Stimulated activated CD8-positive, alpha-beta memory T cell treated with anti-CD3 and anti-CD28 coated beads, Interleukin-15, amount 100 ng/mL, for 4 hours (primary cell): ENCODE measurements at places on chromosomes 7 and 10.

DNA sequence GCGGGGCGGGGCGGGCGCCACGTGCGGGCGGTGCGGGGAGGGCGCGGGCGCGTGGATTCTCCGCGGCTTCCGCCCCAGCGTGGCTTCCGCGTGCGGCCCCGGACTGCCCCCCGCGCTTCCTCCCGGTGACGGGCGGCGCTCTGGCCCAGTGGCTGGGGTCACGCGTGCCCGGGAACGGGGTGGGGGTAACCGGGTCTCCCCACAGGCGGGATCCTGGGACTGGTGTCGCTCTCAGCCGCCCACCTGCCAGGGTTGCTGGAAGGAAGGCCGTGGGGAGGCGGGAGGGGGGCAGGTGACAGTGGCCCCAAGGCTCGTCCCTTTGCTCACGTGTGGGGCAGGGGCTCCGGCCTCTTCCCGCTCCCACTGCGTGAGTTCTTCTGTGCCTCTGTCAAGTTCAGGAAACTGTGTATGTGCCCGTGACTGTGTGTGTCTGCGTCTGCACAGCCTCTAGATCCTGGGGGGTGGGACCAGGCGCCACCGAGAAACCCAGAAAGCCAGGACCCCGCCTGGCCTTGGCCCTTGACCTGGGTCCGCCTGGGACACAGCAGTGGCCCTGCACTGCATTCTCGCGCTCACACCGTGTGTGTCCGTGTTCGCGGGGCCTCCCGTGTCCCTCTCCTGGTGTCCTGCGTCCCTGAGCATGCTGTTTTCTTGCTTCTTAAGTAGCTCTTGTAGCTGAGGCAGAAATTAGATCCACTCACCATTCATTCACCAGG lies 919 bp downstream of the MAFK start:
- DNase-seq, result no peak

GRCh38 chr10:89888321-89889070 lies 187.1 kb downstream of the KIF20B start:
- DNase-seq, result no peak

- DNase-seq, result no peak
Observed at GRCh38 chr7:91276909-91277308, 12.7 kb downstream of the FZD1 start.

- DNase-seq, result no peak
Observed at GRCh38 chr7:116776610-116777289, 85.6 kb upstream of the CAPZA2 start.

- no peak for DNase-seq
Observed at GRCh38 chr7:106234425-106234824, 50.4 kb downstream of the NAMPT start.

- no peak for DNase-seq
Observed at GRCh38 chr10:8052956-8053445, 1.5 kb upstream of the GATA3 start.

DNA sequence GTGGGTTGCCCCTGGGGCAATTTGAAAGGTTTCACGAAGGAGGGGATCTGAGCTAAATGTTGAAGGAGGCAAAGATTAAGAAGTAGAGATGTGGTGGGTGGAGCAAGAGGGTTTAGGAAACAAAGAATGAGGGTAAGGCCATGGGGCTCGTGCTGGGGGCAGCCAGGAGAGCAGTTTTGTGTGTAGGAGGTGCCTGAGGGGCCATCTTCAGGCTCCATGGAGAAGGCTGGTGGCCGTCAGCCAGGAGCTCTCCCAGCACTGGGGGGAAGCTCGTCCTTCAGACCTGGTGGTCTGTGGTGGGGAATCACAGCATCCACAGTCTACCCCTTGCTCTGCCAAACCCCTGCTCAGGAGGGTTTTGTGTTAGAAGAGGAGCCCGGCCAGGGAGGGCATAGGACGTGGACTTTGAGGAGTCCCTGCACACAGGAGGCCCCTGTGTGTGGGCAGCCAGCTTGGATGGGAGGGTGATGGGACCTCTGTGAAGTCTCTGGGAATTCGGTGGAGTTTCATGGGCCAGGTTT lies 11.8 kb upstream of the CXCL12 start:
- no peak for DNase-seq

DNA sequence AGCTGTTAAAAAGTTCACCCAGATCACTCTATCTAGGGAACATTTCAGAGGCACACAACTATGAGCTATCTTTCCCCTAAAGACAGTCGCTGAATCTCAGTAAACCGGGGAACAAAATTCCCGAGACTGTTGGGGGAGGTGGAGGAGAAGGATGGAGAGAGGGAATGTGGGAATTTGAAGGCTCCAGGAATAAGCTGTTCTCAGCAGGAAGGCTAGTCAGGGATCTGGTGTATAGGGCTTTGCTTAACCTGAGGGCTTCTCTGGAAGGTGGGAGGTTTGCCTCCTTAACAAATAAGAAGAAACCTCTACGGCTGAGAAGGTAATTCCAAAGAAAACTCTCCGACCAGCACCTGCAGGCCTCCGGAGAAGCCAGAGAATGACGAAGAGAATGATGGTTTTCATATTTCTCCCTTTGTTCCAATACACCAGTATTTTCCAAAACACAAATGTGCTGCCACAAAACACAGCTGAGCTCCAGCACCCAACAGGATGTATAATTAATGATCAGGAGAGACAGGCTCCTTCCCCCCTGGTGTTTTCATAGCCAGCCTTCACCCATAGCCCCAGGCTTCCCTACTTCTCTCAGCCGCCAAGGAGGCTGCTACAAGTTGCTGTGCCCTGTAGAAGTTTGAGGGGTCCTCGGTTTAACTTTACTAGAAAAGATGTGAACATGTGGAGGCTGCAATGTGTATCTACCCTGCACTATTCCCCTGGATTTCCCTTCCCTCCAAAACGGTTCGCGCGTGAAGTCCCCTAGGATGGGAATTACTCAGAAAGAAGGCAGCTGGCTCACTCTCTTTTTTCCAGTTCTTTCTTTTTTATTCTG lies 2.0 kb downstream of the KCNMA1 start:
- no peak for DNase-seq

DNA sequence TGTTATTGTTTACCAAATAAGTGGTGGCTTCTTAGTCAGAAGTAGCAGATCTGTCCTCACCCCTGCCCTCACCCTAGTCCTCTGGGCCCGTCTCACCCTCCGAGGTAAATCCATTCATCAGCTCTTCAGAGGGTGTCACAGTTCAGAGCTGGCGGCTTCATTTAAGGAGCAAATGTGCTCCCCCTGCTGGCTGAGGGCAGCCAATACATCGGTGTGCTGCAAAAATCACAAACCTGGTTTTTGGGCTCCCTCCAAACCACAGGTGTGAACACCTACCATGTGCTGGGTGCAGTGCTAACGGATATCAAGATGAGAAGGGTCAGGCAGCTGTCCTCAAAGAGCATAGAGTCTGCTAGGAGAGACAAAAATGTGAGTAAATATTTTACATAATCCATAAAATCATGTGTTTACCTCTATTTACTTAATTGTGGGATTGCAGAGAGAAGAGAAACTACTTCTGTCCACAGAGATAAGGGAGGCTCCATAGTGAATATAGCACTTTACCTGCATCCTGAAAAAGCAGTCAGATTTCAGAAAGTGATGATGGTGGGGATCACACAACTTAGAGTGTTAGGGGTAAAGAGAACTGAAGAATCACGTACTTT lies 15.5 kb upstream of the CRTAC1 start:
- peak; percentile 10 for DNase-seq

GRCh38 chr7:84102213-84102612 lies 92.4 kb downstream of the SEMA3A start:
- no peak for DNase-seq

DNA sequence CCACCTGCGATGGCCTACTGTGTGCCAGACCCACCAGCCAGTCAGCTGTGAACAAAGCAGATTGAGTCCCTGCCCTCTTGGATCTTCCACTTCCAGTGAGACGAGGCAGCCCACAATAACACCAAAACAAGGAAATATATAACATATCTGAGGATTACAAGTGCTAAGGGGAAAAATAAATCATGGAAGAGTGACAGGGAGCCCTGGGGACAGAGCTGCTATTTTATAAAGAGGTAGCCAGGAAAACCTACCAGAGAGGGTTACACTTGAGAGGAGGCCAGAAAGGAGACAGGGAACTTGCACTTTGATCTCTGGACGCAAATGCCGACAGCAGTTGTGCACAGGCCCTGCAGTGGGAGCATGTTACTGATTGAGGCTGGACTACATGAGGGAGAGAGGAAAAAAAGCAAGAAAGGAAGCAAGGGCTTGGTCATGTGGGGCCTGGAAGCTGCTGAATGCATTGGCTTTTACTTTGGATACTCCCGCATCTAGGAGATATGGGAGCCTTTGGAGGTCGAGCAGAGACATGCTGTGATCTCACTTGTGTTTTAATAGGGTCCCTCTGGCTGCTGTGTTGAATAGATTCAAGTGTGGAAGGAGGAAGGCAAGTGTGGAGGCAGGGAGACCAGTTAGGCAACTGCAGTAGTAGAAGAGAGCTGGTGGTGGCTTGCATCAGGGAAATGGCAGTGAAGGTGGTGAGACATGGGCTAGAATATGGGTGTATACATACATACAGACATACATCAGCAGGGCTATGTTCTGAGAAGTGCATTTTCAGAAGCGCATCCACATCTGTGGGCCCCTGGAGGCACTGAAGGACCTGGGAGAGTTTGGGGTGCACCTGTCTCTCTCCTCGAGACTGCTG lies 26.2 kb downstream of the MINDY4 start:
- DNase-seq, result no peak

DNA sequence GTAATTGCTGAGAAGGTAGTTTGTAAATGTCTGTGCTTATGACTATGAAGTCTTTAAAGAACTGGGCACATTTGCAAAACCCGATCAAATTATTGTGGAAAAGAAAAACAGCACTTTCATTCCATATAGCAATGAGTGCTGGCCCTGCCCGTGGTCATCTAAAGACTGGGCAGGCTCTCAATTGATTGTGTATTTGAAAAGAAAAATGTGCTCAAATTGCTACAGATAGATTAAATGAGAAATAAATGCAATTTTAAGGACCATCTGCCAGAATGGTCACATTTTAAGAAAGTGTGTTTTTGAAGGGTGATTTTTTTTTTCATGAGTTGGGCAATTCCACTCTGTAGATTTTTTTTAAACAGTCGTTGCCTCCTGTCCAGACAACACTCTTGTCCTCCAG lies 672.2 kb downstream of the SDK1 start:
- no peak for DNase-seq

- DNase-seq, result no peak
Observed at GRCh38 chr7:84454174-84454959, 259.8 kb upstream of the SEMA3A start.

DNA sequence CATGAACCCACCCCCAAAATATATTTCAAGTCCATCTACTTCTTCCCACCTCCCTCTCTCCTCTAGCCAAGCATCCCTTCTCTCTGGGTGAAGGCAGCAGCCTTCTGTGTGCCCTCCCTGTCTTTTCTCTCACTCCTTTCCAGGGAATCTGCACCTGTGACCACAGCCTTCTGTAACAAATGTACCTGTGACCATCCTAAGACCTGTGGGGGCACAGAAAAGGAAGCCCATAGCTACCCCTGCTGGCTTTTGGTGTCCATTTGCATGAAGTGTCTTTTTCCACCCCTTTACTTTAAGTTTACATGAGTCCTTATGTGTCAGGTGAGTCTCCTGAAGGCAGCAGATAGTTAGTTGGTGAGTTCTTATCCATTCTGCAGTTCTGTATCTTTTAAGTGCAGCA lies 2.0 kb upstream of the TBXAS1 start:
- no peak for DNase-seq

DNA sequence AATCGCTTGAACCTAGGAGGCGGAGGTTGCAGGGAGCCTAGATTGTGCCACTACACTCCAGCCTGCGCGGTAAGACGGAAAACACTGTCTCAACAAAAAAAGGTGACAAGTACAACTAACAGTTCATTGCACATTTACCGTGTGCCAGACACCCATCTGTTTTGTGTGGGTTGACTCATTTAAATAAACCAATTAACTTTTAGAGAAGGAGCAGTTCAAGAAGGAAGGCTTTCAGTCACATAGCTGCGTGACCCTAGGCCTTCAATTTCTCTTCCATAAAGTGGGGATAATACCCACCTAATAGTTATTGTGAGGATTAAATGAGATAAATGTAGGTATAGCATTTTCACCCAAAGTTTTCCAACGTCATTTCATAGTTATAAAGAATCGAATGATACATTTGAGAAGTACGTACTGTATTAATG lies 52.3 kb upstream of the KDM7A start:
- DNase-seq, result no peak

DNA sequence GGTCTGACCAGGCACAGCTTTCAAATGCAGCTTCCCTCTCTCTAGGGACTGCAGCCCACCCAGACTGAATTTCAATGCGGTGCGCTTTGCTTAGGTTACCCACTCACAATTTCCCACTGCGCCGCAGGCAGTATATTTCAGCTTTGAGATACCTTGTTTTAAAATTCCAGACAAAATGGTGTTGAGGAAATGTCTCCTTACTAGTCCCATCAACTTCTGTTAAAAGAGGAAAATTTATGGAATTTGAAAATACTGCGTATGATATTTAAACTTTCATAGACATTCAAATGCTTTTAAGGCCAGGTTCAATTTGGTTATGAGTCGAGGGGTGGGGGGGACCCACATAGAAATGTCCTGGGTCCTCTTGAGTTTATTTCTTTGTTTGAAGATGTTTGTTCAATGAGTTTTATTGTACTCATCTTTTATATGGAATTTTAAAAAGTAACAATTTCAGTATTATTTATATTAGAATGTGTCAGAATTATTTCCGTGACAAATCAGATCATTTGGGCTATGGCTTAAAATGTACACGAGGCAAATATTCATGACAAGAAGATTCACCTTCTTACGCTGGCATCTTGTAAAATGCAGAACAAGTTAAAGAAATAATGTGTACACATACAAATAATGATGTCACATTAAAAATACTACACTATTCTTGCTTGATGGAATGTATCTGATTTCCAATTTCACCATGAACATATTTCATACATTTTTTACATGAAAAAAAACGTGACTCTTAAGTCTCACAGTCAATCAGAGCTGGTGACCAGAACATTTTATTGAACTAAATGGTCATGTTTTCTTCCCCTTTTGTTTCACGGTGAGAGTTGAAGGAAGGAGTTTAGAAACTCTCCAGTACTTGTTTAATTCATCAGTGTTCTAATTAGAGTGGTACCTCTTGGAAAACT lies 1.3 kb downstream of the IKZF1 start:
- no peak for DNase-seq
